Iris pigment epithelial cell (primary cell): ENCODE measurements at places on chromosomes 11 and 22.

GRCh38 chr11:95149651-95150364 is 60.2 kb downstream of the ENDOD1 start:
- no peak for DNase-seq

- DNase-seq: no peak
These were observed 5.4 kb downstream of the NADSYN1 start for GRCh38 chr11:71458146-71459070.

GRCh38 chr11:92717240-92717639 is 252.2 kb upstream of the MTNR1B start:
- DNase-seq: no peak

- no peak for DNase-seq
These were observed 93.0 kb downstream of the APIP start for GRCh38 chr11:34823197-34823596.

- DNase-seq: peak; percentile 7
These were observed 1.7 kb upstream of the CALCA start for GRCh38 chr11:14973621-14974514.

DNA sequence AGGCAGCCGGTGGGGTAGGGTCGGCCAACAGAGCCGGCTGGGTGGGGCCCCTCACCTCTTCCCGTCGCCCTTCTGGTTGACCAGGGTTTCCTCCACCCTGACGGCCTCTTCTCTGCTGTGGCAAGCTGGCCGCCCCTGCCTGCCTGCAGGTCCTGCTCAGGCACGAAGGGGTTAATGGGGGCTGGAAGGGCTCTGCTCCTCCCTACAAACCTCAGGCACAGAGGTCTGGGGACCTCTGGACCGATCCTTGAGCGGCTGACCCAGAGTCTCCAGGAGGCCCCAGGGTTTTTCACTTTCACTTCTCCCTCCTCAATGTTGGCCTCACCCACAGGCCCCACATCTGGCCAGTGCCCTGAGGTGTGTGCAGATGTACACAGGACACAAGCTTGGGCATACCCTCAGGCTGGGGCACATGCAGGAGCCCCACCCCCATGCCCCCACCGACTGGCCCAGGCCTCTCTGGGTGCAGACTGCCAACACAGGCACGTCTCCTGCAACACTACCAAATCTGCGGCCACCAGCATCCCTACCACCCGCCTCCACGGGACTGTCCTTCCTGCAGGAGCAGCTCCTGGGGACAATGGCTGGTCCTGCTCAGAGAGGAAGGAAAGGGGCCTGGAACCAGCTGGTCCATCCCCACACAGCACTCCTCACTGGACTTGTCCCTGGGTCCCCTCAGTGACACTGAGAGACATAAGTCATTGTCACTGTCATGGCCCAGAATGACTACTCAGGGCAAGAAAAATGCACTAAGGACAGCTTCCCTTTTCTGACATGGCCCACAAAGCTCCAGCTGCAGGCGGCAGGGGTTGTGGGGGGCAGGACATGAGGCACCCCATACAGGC is 3.2 kb upstream of the TBX1 start:
- DNase-seq: no peak

- DNase-seq: peak; percentile 95
These were observed 10.7 kb downstream of the CRY2 start for GRCh38 chr11:45857961-45858474.

GRCh38 chr11:106327637-106328036 is 250.2 kb downstream of the AASDHPPT start:
- DNase-seq: no peak

- DNase-seq: no peak
These were observed 75.4 kb upstream of the VPREB1 start for GRCh38 chr22:22168941-22169867.

- DNase-seq: peak; percentile 41
These were observed 13.3 kb downstream of the SMCO4 start for GRCh38 chr11:93529707-93530467.

- no peak for DNase-seq
These were observed 1311.1 kb downstream of the BRD1 start for GRCh38 chr22:48516571-48516970.

- peak; percentile 84 for DNase-seq
These were observed 29.3 kb upstream of the PPP2R1B start for GRCh38 chr11:111795334-111795985.

GRCh38 chr11:85281550-85281949 is 345.6 kb downstream of the DLG2 start:
- no peak for DNase-seq

DNA sequence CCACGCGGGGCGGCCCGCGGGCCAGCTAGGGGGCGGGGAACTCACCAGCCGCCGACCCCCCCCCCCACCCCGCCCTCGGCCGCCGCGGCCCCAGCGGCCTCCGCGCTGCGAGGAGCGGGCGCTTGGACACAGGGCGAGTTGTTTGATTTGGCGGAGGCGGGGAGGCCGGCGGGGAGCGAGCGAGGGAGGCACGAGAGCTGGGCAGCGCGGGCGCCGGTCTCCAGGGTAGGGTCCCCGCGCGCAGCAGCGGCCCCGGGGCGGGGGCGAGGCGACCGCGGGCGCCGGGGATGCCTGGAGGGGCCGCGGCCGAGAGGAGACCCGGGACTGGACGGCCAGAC is 64.4 kb downstream of the NAV2 start:
- no peak for DNase-seq
